ENCODE measurements at places on chromosomes 5 and 9. TPM values are rescaled to one million over a fixed set of nuclear protein-coding genes. Genes with fewer than 3 reads are reported as not detected.

The SLC34A3 gene
- not detected for total RNA-seq

The ST8SIA4 gene
- total RNA-seq = 28.1 TPM

GRCh38 chr9:113504725-113505590 lies 41.4 kb downstream of the RGS3 start:
- H3K27ac ChIP-seq = no peak overlapping the region
- H3K36me3 ChIP-seq = no peaks in the 10 kb centered on the region
- DNase-seq = no peak
- no peaks in the 10 kb centered on the region for H3K27me3 ChIP-seq
- peaks cover 27% of the 10 kb centered on the region for H3K4me1 ChIP-seq

DNA sequence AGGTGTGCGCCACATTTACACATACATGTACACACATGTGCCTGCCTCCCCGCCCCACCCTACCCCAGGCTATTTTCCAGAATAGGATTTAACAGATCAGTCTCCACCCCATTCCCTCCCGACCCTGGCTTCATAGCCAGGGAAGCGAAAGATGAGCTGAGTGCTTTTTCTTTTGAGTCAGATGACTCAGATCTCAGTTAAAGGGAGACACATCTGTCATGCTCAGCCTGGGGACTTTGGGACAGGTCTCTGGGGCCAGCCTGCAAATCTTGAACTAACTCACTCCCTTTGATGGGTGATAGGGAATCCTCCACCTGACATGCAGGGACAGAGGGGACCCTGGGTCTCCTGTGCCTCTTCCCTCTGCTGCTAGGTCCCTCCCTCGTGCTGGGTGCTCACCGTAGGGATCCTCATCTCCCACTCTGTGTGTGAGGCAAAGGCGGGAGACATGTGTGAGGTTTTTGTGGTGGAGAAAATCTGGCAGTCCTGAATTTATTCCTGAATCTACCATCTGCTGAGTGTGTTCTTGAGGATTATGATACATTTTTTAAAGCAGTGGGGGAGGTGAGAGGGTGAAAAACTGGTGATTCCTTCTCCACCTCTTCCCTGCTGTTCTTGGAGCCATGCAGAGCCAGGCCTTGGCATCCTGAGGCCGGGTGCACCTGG lies 37.7 kb downstream of the NEUROG1 start:
- peaks cover 2% of the 10 kb centered on the region for H3K4me1 ChIP-seq
- no peak for DNase-seq
- no peaks in the 10 kb centered on the region for H3K36me3 ChIP-seq
- no peaks in the 10 kb centered on the region for H3K27me3 ChIP-seq
- no peak overlapping the region for H3K27ac ChIP-seq
- no peak overlapping the region for H3K4me3 ChIP-seq

- no peak overlapping the region for H3K27ac ChIP-seq
- no peak for DNase-seq
- no peak overlapping the region for H3K4me3 ChIP-seq
- H3K27me3 ChIP-seq = no peaks in the 10 kb centered on the region
- peaks cover 6% of the 10 kb centered on the region for H3K36me3 ChIP-seq
These were observed 17.6 kb downstream of the ALDH7A1 start for GRCh38 chr5:126577415-126577814.

GRCh38 chr9:21778304-21778703 lies 24.1 kb upstream of the MTAP start:
- no peak for DNase-seq
- no peaks in the 10 kb centered on the region for H3K36me3 ChIP-seq
- H3K4me1 ChIP-seq = no peaks in the 10 kb centered on the region
- H3K4me3 ChIP-seq = no peak overlapping the region
- no peak overlapping the region for H3K27ac ChIP-seq

The C9orf152 gene
- 15.4 TPM for total RNA-seq
